Activated naive CD8-positive, alpha-beta T cell treated with anti-CD3 and anti-CD28 coated beads for 36 hours (primary cell): ENCODE measurements at places on chromosomes 2 and 18.

DNA sequence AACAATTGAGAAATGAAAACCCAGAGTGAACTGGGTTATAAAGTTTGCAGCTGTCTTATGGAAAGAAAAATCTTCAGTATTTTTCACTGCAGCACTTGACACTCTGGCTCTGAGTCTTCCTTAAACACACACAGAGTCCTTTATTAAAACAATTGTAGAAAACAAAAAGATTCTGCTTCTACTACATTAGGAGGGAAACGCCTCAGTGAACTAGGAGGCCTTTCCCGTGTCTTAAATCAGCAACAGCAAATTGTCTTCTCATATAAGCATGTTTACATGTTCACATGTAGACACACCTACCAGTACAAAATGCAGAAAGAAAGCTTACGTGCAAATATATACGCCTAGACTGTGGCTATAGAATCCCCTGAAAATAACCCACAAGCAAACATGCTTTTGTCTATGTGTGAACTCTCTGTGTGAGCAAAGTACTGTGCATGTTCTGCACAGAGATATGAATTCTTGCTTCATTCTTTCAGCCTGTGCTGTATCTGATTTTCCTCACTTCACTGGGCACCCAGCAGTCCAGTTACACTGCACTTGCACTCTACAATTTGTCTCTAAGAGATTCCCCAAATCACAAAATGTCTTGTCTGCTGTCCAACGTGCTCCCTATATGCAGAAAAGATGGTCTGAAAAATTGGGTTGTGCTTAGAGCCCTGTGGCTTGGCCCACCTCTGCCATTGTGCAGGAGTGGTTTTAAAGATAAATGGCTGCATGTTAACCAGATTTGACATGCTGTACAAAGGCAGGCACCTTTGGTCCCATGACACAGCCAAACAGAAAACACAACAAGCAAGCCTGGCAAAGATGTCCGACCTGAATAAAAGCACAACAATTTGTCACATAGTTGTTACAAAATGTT is 24.5 kb downstream of the ZEB2 start:
- no peak for DNase-seq

DNA sequence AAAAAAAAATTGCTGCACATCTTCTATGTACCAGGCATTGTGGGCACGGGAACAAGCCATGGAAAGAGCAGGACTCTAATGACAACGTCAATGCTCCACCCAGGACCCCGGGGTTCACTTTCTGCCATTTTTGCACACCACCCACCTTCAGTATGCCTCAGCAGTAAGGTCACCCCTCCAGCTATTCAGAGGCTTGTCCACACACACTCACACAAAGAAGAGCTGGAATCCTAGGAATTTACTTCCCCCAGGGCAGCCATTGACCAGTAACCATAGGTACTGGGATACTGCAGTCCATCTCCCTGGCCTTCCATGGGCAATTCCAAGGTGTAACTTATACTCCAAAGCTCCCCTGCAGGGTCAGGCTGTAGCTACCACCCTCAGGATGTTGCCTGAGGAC is 170.8 kb downstream of the SUCLG1 start:
- DNase-seq = no peak

DNA sequence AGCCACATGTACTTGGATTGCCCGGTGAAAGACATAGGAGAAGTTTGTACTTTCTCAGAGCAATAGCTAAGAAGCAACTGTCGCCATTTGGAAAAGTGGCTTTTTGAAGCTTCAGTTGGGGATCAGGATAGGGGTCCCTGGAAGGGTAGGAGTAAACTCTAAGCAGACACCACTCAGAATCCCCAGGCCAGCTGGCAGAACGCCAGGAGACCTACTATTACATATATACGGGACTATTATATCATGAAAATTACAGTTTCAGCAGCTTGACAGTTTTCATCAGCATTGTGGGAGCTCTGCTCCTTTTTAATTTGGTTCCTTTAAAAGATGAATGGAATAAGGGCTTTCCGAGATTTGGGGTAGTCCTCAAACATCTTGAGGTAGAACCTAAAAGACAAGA is 54.9 kb downstream of the SRD5A2 start:
- DNase-seq = no peak

GRCh38 chr18:46385124-46385523 is 271.9 kb downstream of the LOXHD1 start:
- DNase-seq = no peak

- DNase-seq = no peak
Measured at GRCh38 chr2:217858519-217859491, 144.0 kb downstream of the TNS1 start.

DNA sequence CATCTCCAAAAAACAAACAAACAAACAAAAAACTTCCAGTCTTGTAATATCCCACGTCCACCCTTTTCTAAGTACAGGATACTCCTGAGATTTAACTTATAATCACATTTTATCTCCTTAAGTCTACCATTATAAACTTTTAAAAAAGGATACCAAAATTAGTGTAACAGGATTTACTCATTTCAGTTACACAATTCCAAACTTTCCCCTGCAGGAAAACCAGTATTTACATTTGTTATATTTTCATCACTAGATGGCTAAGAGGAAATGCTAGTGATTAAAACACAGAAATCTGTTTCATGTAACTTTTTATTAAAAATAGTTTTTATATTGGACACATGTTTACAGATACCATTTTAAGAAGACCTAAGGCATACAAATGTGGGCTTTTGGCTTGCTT is 27.5 kb downstream of the CFAP36 start:
- no peak for DNase-seq

DNA sequence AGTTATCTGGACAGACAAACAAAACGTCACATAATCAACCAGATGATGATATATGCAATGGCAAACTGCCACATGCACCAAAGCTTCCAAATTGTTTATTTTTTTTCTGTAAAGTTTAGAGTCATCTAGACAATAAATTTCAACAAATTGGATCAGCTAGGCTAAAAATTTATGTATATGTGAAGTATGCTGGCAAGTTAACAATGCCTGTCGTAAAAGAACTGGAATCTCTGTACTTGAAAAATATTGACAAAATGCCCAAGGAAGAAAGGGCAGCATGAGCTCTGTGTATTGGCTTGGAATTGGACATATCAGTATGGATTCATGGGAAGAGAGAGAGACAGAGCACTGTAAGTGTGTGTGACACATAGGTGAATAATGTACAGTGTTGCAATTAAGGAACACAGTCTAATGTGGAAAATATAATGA is 309.8 kb downstream of the ERBB4 start:
- DNase-seq = no peak

GRCh38 chr2:216932113-216932862 is 72.4 kb upstream of the TNP1 start:
- no peak for DNase-seq

GRCh38 chr18:45365835-45366234 is 249.4 kb upstream of the SLC14A2 start:
- DNase-seq = no peak

- no peak for DNase-seq
Measured at GRCh38 chr18:46628206-46628605, 28.8 kb downstream of the LOXHD1 start.

- DNase-seq = no peak
Measured at GRCh38 chr2:178860551-178860950, 53.3 kb upstream of the TTN start.

DNA sequence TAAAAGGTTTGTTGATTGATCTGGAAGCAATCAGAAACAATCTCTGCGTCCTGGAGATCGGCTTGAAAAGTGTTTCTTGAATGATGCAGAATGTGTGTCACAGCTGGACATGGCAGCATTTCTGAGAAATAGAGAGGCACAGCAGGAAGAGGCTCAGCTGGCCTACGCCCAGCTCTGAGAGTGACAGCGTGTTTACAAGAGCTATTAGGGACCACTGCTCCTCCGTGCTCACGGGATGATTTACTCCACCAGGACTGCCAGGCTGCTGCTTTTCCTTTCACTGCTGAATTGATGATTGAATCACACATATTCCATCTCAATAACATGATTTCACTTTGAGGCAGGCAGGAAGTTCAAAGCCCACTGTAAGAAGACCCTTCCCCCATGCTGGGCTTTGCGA is 62.8 kb downstream of the GALNT14 start:
- no peak for DNase-seq

DNA sequence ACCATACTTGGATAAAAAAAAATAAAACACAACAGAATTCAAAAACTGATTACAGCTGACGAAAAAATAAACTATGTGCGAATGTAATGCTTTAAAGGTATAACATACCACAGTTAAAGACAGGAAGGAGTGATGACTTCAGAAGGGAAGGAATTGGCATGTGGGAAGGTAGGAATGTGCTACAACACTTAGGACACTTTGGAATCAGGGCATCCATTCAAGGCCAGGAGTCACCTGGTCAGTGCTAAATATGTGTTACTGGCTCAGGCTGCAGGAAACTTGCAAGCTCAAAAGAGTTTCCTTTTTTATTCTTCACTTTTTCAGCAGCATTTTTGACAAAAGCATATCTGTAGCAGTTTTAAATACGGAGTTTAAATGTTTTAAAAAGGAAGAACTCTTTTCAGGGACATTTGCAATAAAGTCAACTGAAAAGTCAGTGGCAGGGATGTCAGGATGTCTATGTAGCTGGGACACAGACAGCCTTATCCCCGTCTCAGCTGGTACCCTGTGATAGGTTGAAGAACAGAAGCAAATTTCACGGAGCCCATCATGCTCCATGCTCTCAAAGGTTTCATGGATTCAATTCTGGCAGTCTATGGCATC is 138.0 kb upstream of the KLHL14 start:
- DNase-seq = no peak

- DNase-seq = no peak
Measured at GRCh38 chr2:233440314-233440713, 86.0 kb downstream of the DGKD start.

DNA sequence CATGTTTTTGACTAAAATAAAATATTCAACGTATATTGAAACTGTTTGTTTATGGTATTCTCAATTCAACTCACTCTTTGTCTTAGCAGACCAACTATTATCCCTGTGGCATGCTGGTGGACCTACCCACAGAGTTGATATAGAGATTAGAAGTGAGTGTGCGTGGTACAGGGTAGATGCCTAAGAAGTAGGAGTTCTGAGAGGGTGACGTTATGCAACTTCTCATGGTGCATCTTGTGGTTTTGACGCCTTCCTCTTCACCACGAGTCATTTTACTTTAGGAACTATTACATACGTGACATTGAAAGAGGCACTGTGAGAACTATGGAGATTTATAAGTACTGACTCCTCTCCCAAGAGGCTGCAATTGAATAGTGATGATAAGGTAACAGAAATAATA is 26.6 kb upstream of the NAPG start:
- peak; percentile 18 for DNase-seq

DNA sequence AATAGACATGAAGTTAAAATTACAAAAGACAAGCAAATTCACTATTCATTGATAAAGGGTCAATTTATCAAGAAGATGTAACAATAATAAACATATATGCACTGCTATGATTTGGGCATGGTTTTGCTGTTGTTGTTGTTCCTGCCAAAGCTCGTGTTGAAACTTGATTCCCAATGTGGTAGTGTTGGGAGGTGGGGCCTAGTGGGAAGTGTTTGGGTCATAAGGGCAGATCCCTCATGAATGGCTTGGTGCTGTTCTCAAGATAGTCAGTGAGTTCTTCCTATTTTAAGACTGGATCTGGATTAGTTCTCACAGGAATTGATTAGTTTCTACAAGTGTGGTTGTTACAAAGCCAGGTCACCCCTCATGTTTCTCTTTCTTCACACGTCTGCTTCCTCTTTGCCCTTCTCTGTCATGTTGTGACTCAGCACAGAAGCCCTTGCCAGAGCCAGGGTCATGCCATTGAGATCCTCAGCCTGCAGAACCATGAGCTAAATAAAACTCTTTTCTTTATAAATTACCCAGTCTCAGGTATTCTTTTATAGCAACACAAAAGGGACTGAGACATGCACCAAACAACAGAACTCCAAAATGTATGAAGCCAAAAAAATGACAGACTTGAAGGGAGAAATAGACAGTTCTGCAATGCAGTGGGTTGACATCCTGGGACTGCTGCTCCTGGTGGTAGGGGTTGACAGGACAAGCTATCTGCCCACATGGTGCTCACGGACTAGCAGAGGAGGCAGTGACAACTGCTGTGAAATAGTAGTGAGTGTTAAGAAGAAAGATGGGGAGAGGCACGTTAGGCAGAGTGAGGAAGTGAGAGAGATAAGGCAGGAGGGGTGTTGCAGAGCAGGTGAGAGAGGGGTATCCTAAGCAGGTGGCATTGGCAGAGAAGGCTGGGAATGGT is 18.6 kb upstream of the SKA1 start:
- no peak for DNase-seq

DNA sequence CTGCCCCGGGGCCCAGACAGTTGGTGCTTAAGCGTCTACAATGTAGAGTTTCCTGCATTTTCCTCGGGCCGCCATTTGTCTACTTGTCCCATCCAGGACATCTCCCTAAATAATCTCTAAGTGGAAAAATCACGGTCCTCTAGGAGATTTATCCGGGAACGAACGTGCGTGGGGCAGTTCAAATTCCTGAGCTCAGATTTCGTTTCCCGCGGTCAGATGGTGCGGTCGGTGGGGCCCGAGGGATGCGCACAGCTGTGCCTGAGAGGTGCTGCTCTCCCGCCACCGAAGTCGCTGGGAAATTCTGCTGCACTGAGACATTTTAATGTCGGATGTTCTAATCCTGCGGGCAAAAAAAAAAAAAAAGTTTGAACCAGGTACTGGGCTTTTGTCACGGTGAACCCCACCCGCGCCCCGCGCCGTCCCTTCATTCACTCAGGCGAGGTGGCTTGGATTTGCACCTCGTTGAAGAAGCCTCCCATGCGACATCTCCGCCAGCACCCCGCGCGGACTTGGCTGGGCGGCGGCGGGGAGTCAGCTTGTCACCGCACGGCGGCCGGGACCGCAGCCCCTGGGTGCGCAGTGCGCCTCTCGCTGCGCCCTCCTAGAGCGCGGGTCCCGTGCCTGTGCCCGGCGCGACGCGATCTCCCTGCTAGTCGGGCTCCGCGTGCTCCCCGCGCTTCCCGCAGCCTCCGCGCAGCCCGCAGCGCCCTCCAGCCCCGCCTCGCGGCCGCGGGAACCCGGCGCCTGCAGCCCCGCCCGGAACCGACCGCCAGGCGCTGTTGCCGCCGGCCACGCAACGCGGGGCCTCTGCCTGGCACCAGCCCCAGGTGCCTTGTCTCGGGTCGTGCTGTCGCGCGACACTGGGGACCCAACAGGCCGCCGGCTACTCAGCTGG is 191.9 kb upstream of the TCF4 start:
- DNase-seq = peak; percentile 13

GRCh38 chr2:127592761-127593227 is 53.2 kb upstream of the GPR17 start:
- DNase-seq = no peak

DNA sequence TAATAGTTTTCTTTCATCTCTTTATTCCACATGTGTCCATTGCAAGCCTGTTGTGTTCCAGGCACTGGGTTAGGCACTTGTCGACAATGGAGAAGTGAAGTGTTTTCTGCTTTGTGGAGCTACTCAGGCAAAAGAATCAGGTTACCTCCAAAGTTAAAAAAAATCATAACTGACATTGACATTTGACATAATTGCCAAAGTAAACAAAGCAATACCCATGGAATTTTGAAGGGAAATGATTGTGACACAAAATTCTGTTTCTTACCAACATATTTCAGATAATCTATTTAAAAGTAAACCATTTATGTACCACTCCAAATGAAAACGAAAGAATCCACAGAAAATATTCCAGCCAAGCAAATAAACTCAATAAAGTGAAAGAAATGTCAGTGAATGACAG is 6.4 kb upstream of the TGFA start:
- DNase-seq = no peak

GRCh38 chr2:125573432-125573831 is 1082.5 kb upstream of the GYPC start:
- no peak for DNase-seq
